ENCODE measurements at places on chromosomes 5 and 9. TPM values are rescaled to one million over a fixed set of nuclear protein-coding genes. Genes with fewer than 3 reads are reported as not detected.

NAIP gene
- total RNA-seq: 10.4 TPM

TJP2 gene
- 133 TPM for total RNA-seq

ADAMTS6 gene
- total RNA-seq: 0.77 TPM

CAMK2A gene
- total RNA-seq: 0.05 TPM

GPRIN1 gene
- 2.1 TPM for total RNA-seq

CNTNAP3B gene
- total RNA-seq: 1.1 TPM

CEP72 gene
- 21.0 TPM for total RNA-seq

PCSK5 gene
- total RNA-seq: 55.3 TPM

ASPN gene
- total RNA-seq: 0.40 TPM

SCAI gene
- 6.7 TPM for total RNA-seq

ELP1 gene
- total RNA-seq: 11.8 TPM

NUTM2G gene
- not detected for total RNA-seq

SLC34A1 gene
- not detected for total RNA-seq

TOR4A gene
- total RNA-seq: 57.1 TPM

TIGD6 gene
- total RNA-seq: 4.6 TPM

STKLD1 gene
- 0.45 TPM for total RNA-seq

HRH2 gene
- total RNA-seq: 0.82 TPM

OBP2B gene
- not detected for total RNA-seq
